ENCODE measurements at places on chromosomes 13 and 19.
A peak's percentile ranks its signal among the peaks of the same experiment; 100 is the strongest.

DNA sequence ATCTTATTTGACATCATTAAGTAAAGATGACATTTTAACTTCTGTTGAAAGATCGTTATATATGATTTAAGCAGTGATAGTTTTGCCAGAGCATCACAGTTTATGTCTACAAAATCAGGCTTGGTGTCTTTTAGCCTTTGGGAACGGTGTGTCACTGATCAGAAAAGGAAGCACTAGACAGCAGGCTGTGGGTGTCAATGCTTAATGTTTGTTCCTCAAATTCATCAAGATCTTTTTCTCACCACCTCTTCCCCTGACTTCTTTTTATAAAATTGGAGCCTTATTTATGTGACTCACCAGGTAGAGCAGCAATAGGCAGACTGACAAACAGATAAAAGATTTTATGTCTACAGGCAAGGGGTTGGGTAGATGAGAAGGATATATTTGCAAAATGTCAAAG lies 1558.5 kb downstream of the EFNB2 start:
- DNase-seq, result no peak

GRCh38 chr13:98768522-98768921 lies 16.1 kb upstream of the SLC15A1 start:
- no peak for DNase-seq

DNA sequence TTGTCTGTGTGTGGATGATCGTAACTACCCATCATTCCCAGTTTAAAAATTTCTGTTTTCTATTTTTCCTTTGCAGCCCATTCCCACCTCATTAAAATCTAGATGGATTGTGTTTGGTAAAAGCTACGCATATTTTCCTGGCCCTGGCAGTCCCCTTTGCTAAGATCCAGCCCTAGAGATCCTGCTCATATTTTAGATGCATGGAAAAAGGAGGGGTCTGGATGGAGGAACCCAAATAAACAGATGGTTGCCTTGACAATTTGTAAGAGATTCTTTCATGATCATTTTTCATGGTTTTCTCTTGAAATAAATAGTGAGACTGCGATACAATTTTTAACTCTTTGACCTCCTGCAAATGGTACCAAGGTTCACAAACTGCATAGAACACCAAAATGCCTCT lies 174.4 kb downstream of the SLC7A1 start:
- no peak for DNase-seq

GRCh38 chr13:21813110-21813509 lies 142.2 kb downstream of the FGF9 start:
- no peak for DNase-seq

DNA sequence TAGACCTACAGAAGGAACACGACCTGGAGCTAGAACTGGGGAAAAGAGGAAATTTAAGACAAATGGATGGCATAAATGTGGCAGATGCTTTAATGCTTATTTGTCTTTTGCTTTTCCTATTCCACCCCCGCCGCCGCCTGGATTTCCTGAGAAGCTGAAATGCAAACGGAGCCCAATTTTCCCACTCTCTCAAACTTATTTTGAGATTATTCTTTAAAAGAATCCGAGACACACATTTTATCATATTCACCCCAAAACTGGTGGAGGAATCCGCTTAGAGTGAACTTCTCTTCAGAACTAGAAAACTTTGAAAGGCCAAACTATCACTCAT lies 5.8 kb downstream of the POU4F1 start:
- DNase-seq, result no peak

DNA sequence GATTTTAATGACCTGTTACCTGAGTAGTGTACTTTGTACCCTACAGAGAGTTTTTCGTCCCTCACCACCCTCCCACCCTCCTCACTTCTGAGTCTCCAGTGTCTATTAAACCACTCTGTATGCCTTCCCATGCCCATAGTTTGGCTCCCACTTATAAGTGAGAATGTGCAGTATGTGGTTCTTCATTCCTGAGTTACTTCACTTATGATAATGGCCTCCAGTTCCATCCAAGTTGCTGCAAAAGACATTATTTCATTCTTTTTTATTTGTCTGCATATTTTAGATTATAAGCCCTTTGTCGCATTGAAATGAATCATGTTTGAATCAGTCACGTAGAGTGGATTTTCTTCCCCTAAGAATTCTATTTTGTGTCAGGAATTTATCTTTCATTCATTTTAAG lies 12.2 kb upstream of the HTR2A start:
- no peak for DNase-seq

GRCh38 chr19:19562665-19563347 lies 24.7 kb downstream of the CILP2 start:
- no peak for DNase-seq

- no peak for DNase-seq
Observed at GRCh38 chr13:75633285-75633684, 2.8 kb upstream of the LMO7 start.

- DNase-seq, result peak; percentile 32
Observed at GRCh38 chr19:2636897-2637683, 65.4 kb downstream of the GNG7 start.
